Frontal cortex (tissue), 4 donors: ENCODE measurements at places on chromosomes 16 and 17. TPM values are rescaled to one million over a fixed set of nuclear protein-coding genes. Genes with fewer than 3 reads are reported as not detected.

DNA sequence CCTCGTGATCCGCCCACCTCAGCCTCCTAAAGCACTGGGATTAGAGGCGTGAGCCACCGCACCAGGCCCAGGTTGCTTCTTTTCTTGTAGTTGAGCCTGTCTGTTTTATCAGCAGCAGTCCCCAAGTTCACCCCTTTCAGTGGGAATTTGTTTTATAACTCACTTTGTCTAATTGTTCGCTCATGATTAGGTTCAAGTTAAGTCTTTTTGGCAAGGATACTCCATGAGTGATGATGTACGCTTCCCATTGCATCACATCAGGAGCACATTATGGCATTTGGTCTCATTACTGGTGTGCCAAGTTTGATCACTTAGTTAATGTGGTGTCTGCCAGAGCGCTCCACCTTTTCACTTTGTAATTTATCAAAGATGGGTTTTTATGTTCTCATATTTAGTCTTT lies 14.4 kb upstream of the GJD3 start:
- DNase-seq: no peak

Gene RGS9
- 15.1 TPM for total RNA-seq

- DNase-seq: no peak
Measured at GRCh38 chr17:78151514-78152008, 5.4 kb downstream of the C17orf99 start.

GRCh38 chr17:59361386-59361785 lies 29.9 kb downstream of the YPEL2 start:
- no peak for DNase-seq

GRCh38 chr16:50681021-50681885 lies at the start of gene SNX20:
TSS of gene SNX20 (minus strand) at chr16:50681312. CDS start at chr16:50677526, 3,786 bp downstream.
- no peak for DNase-seq

Gene CSF3
- not detected for total RNA-seq

Gene HP
- 0.41 TPM for total RNA-seq
